Naive thymus-derived CD4-positive, alpha-beta T cell (primary cell): ENCODE measurements at places on chromosomes 7 and 10.

GRCh38 chr10:34743814-34744213 is 71.3 kb downstream of the PARD3 start:
- DNase-seq, result no peak

DNA sequence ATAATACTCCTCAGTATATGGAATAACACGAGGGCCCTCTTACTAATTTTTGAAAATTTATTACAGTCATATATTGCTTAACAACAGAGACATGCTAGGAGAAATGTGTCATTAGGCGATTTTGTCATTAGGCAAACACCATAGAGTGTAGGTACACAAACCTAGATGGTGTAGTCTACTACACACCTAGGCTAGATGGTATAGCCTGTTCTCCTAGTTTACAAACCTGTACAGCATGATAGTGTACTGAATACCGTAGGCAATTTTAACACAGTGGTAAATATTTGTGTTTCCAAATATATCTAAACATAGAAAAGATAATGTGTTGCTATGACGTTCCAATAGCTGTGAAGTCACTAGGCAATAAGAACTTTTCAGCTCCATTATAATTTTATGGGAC is 12.8 kb downstream of the OR2F1 start:
- DNase-seq, result no peak

- DNase-seq, result no peak
Observed at GRCh38 chr7:135224027-135224426, 9.6 kb upstream of the STRA8 start.

DNA sequence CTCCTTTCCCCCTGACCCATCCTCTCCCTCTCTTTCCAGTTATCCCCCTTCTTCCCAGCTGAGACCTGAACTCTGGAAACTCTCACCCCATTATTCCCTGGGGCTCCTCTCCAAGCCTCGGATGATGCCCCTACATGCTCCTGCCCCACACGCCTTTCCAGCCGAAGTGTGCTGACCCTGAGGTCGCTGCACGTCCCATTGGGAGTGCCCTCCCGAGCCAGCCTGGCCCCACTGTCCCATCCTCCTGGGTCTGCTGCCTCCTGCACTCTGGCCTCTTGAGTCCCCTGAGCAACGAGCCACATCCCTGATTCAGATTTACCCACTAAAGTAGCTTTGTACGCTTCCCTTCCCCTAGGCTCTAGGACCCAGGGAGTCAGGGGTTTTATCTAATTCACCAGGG is 87.4 kb downstream of the TCERG1L start:
- no peak for DNase-seq

DNA sequence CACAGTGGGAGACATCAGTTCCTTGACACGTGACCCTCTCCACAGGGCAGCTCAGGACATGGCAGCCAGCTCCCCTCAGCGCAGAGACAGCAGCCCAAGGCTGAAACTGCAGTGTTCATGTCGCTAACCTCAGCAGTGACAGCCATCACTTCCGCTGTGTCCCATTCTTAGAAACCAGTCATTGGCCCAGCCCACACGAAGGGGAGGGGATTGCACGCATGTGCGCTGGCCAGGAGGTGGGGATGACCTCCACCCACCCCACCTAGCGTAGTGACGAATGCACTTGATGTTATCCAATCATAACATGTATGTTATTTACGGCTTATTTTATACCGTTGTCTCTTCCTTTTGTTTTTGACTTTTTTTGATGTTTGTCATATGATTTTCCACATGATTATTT is 36.9 kb upstream of the EGFR start:
- no peak for DNase-seq

GRCh38 chr7:69996121-69996520 is 397.8 kb downstream of the AUTS2 start:
- no peak for DNase-seq

DNA sequence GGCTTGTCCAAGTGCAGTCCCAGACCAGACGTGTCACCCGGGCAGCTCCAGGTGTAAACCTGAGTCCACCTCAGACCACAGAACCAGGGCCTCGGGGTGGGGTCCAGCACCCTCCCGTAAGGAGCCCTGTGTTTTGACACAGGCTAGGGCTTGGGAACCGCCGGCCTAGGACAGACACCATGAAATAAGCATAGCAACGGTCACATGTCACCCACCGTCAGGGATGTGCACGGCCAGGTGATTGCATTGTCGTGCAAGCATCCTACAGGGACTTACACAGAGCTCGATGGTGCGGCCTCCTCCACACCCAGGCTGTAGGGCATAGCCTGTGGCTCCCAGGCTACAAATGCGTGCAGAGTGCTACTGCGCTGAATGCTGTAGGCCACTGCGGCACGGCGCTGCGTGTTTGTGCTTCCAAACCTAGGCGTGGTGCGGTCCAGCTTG is 10.6 kb downstream of the ZFAND2A start:
- no peak for DNase-seq

GRCh38 chr7:36272567-36273269 is 116.9 kb upstream of the ANLN start:
- DNase-seq, result no peak

- no peak for DNase-seq
Observed at GRCh38 chr10:124616040-124616835, 127.9 kb downstream of the FAM53B start.

DNA sequence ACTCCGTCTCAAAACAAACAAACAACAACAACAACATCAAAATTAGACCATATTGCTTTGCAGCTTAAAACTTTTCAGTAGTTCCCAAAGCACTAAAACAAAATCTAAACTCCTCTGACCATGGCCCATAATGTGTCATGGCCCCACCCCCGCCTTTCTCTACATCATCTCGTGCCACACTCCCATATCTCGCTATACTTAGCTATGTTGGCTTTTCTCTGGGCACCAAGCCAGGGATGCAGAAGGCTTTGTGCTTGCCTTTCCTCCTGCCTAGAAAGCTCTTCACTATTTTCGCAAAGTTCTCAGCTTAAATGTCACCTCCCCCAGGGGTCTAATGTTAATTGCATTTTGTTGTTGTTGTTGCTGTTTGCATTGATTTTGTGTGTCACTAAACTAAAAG is 15.1 kb upstream of the SLC16A12 start:
- DNase-seq, result no peak

GRCh38 chr10:89426230-89426868 is 12.0 kb downstream of the IFIT5 start:
- peak; percentile 23 for DNase-seq

- DNase-seq, result no peak
Observed at GRCh38 chr7:95011995-95012394, 104.6 kb downstream of the PPP1R9A start.

GRCh38 chr7:4904346-4904745 is 20.8 kb upstream of the RADIL start:
- DNase-seq, result no peak

DNA sequence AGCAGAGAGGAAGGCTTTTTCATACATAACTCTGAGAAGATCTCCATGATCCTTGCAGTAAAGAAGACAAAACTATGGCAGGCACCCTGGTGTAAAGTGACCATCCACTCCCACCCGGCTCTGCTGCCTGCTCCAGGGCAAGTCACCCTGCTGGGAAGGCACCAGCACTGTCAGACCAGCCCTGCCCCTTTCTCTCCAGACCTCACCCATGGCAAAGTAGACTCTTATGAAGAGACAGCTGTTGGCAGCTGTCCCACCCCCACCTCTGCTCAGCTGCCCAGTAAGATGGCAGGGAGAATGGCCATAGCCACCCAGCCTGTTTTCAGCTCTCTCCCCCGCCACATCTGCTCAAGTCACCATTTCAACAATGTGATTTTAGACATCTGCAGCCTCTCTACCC is 8.6 kb upstream of the ZMIZ2 start:
- DNase-seq, result no peak

- no peak for DNase-seq
Observed at GRCh38 chr7:100681491-100682227, 8.1 kb downstream of the GNB2 start.

DNA sequence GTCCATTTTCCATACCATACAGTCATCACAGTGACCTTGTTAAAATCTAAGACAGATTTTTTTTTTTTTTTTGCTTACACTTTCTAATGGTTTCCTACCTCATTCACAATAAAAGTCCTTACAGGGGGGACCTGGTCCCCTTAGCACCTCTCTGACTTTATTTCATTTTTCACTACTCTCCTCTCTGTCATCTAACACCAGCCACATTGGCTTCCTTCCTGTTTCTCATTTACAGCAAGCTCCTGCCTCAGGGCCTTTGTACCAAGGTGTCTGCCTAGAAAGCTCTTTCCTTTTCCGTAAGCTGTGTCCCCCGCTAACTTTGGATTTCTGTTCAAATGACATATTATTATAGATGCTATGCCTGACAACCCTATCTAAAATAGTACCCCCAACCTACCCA is 27.7 kb downstream of the CC2D2B start:
- no peak for DNase-seq

GRCh38 chr10:103854265-103854685 is 1.1 kb downstream of the SH3PXD2A start:
- peak; percentile 2 for DNase-seq

DNA sequence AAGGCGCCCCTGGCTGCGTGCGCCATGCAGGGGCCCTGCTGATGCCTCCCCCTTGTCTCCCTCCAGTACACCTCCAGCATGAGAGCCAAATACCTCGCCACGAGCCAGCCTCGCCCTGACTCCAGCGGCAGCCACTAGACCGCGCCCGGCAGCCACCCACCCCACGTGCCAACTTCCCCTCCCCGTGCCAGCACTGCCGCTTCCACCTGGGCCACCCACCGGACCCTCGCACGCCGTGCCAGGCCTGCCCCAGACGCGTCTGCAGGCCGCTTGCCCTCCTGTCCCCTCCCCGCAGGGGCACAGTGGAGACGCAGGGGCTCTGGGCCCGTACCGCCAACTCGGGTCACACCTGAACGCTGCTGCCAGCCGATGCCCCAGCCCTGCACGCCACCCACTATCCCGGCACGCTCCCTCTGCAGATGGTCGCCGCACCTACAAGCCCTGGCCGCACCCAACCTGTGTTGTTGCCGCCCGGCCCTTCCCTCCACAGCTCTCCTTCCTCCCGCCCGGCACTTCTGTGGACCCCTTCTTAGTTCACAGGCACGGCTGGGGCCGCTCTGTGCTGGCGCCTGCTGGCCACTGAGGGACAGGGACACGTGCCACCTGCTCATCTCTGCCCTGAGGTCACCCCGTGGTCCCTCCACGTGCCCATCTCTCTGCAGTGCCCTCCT is 26.3 kb upstream of the AMZ1 start:
- no peak for DNase-seq
